ENCODE measurements at places on chromosomes 5 and 9.

DNA sequence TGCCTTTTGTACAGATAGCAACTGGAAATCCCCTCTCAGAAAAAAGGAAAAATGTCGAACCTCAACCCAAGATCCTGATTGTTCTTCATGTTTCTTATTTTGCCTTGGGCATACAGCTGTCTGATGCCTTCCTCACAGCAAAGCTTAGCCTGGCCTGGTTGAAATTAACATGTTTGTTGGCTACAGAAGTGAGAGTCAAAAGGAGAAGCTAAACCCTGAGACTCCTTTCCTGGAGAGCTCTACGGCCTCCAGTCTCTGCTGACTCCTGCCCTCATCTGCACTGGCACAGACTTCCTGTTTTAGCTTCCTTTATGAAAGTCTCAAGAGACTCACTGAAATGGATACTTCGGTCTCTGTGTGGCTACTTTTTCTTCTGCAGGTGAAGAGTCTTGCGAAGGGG lies 186.7 kb downstream of the PARP8 start:
- peak; percentile 93 for DNase-seq

GRCh38 chr5:76187386-76187785 lies 104.2 kb downstream of the SV2C start:
- DNase-seq, result no peak

GRCh38 chr5:1443171-1443570 lies 2.1 kb downstream of the SLC6A3 start:
- no peak for DNase-seq

DNA sequence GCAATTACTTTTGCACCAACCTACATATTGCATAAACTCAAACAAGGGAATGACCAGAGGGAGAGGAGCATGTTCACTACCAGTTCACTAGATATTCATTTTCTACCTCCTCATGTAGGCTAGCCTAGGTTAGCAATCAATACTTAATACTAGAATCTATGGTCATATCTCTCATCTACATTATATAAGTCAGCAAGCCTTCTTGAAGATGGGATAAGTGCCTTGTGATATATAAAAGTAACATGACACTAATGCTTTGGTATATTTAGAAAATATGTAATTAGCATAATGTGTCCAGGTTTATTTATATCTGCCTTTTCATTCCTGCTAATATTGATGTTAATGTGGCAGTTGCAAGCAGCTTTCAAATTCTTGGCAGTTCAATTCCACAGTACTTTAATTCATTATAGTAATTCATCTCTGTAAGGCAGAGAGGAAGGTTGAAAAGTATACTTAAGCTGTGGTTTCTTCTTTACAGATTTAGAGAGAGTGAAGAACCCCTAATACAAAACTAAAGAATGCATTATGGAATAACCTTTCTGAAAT lies 1613.2 kb upstream of the ACO1 start:
- DNase-seq, result no peak

GRCh38 chr9:123073991-123074422 lies 40.5 kb downstream of the GPR21 start:
- no peak for DNase-seq

- no peak for DNase-seq
Observed at GRCh38 chr5:72596956-72597355, 89.7 kb upstream of the ZNF366 start.

GRCh38 chr5:134371834-134372340 lies 518 bp downstream of the UBE2B start:
- peak; percentile 47 for DNase-seq

GRCh38 chr5:82336226-82336958 lies 58.2 kb upstream of the RPS23 start:
- no peak for DNase-seq

DNA sequence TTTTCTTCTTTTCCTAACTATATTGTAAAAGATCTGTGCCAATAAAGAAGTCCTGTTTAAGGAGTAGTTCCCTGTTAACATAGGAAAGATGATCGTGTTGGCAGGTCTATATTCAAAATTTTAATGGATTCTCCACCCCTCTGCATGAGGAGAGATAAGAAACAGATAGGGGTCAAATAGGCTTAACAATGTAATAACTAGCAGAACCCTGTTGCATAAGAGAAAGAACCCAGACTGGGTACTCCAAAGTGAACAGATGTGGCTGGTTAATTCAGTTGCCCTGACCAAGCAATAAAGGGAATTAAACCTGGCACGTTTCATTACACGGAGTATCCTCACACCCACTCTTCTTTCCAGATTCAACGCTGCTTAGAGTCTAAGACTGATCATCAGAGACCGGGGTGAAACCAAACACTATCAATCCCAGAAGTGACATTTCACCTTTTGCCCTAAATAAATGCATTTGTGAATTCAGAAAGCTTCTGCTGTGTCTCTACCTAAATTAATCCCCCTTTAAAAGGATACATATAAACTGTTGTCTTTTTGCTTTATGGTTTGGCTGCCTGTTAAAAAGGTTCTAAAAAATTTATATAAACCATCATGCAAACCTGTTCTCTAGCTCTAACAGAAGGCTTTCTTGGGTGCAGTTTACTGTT lies 1276.9 kb upstream of the WWC1 start:
- DNase-seq, result no peak

GRCh38 chr5:135632798-135633197 lies 54.0 kb upstream of the CXCL14 start:
- no peak for DNase-seq

- DNase-seq, result no peak
Observed at GRCh38 chr5:14129123-14129522, 14.0 kb upstream of the TRIO start.

GRCh38 chr5:109030360-109031143 lies 282.9 kb downstream of the FER start:
- no peak for DNase-seq

DNA sequence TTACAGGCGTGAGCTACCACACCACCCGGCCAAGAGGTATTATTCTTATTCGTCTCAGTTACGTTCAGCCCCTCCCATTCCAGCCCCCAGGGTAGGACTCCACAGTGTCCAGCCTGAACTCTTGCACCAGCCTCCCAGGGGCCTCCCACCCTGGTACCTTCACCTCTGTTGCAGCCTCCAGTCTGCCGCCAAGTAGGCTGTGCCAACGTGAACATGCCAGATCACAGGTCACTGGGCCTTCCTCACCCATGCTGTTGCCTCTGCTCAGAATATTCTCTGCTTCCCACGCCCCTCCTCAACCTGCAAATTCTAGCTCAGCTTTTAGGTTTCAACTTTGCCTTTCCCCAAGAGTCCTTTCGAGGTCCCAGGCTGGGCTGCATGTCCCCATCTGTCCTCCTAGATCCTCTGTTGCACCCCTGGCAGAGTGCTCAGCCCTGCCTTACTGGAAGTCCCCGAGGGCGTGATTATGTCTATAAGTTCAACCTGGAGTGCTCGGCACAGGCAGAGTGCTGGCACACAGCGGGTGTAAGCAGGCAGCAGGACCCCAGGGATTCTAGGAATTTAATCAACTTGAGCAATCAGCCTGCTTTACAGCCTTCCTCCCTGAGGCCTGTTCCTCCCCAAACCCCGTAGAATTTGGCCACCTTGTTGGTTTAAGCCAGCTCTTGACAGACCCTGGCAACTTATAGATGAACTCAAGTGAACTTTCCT lies 13.1 kb upstream of the STXBP1 start:
- no peak for DNase-seq

DNA sequence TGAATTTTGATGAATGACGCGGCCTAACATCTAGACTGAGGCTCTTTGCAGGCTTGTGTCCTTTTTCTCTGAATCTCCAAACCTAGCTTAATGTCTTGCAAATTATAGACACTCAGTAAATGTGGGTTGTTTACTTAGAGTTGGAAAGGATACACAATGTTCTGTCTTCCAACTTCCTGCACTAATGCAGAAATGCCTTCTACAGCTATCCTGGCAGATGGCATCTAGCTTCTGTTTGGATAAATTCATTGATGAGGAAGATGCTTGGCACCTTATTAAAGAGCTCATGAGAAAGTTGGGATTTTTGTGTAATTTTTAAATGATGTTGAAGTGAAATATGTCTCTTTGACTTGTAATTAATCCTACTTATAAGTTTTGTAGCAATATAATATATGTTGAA lies 1822.2 kb downstream of the MAT2B start:
- DNase-seq, result no peak

DNA sequence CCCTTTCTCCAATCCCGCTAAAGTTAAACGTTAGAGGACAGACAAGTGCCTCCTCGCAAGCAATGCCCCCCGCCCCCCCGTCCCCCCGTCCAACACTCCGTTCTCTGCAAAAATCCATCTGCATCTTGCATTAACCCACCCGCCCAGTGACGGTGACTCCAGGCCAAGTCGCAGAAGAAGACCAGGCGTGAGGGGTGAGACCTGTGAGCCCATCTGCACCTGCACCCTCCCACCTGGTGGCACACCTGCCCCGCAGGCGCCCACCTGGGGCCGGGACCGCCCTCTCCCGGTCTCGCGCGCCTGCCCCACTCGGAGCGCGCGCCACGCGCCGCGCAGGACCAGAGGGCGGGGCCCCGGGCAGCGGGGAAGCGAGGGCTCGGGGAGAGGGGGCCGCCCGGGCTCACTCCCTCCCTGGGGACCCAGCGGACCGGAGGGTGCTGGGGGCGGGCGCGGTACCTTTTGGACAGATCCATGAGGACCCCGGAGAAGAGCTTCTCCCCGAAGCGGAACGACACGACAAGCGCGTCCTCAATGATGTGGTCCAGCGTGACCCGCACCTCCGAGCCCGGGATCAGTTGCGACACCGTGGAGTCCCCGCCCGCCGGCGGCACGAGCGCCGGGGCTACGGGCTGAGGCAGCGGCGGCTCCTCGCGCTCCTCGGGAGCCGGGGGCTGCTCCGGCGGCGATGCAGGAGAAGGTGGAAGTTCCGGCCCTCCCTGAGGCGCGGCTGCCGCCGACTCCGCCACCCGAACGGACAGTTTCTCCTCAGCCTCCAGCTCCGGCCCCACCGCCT lies 705 bp downstream of the PWWP2A start:
- peak; percentile 63 for DNase-seq

DNA sequence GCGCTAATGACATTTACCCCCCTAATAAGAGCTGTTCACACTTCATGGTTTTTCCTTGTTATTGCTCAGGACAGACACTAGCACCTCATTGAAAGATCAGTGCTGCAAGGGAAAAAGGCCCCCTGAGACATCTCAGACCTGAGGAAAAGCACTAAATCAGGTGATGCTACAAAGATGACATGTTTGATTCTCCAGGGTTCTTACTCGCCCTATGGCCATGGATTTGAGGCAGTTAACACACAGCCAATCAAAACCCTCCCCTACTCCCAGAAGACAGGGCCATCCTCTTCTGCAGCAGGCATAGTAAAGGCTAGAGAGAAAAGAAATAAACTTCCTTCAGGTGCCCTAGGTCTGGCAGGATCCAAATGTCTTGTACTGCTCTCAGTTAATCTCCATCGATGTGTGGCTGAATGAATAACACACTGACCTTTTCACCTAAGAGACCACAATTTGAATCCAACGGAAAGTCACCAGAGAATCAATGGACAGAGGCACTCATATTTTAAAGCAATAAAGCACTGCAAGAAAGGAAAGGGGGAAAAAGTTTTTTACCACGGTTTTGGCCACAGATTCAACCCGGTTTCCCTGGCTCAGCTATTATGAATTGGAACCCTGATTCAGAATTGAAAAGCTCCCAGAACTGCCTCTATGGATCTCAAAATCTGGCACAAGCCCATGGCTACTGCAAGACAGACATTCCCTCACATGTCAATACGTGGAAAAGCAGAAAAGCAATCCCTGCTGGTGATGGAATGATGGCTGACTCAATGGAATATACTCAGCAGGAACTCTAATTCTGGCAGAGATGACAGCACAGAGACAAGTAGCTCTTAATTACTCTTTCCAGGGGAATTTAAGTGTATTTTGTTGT lies 329.5 kb downstream of the BNC2 start:
- DNase-seq, result no peak

GRCh38 chr5:122705851-122706250 lies 69.0 kb upstream of the SNX2 start:
- DNase-seq, result no peak

DNA sequence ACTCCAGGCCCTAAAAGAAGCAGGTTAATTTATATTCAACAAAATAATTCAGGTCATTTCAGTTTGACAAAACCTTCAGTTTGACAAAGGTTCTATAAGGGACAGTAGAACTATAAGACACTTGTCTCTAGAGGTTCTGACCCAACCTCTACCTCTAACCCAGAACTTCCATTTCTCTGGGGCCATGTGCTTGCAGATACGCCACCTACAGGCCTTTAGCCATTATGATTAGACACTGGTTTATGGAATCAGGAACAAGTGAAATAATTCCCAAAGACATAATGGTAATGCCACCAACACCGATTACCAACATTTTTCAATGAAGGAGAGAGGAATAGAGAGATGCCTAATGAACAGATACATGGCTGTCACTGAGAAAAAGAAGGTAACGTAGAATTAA lies 733.9 kb downstream of the PRELID2 start:
- DNase-seq, result peak; percentile 2

GRCh38 chr9:87427851-87428506 lies 69.7 kb upstream of the DAPK1 start:
- no peak for DNase-seq

DNA sequence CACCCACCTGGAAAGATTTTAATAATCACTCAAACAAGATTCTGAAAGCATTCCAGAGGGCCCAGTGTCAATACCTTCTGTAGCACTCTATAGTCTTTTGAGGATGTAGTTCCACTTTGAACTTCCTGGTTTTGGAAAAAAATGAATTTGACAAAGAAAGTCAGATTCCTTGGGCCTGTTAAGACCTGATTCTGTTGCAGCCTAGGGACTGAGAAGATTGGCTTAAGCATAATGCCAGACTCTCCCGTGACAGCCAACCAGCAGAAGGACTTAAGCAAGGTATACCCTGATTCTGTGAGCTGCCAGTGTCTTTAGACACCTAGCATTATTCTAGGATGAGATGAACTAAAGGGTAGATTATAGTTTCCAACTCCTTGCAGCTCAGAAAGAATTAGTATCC lies 6.8 kb downstream of the SPINK5 start:
- DNase-seq, result no peak

DNA sequence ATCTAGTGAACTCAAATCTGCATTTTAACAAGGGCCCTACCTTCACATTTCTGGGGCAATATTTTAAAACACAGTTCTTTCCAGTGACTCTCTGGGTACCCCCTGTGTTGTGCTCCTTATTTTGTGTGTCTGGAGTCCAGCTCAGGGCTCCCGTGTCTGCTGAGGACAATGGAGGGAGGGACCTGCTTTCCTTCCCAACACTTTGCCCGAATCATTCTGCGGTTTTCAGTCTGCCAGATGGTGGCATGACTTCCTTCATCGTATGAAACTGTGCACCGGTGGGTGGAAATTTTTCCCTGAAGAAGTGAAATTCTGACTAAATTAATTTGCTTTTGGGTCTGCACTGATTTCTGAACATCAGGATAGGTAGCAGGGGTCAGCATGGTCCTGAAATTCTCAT lies 153.6 kb upstream of the CD180 start:
- no peak for DNase-seq

- DNase-seq, result no peak
Observed at GRCh38 chr5:103867857-103868598, 305.4 kb upstream of the NUDT12 start.

- DNase-seq, result no peak
Observed at GRCh38 chr9:129323376-129323998, 145.4 kb upstream of the IER5L start.

DNA sequence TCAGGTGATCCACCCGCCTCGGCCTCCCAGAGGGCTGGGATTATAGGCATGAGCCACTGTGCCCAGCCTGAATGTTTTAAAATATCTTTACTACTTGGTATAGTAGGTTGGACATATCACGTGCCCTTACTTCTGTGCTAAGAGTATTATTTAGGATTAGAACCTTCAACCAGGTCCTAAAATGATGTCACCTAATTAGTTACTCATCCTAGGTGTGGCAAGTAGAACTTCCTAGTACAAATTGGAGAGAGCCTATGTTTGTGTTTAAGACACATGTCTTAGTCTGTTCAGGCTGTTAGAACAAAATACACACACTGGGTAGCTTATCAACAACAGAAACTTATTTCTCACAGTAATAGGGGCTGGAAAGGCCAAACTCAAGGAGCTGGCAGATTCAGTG lies 51.5 kb downstream of the ZFAND5 start:
- DNase-seq, result no peak

Data from OCI-LY7 (cell line).